ENCODE measurements at places on chromosomes 3 and 15.

DNA sequence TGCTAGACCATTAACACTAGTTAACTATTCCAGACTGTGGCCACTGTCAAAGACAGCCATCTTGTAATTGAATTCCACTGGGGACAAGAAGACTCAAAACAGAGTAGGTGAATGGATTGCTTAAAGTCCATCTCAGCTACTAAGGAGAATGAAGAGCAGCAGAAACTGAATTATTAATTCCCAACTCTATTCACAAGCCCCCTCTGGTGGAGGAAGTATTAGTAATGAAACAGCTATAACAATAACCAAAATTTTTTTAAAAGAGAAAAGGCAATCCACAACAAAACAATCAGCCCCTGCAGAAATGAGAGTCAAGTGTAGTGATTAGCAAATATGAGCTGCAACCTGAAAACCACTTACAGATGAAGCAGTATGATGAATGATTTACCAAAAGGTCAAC is 302.8 kb downstream of the FHIT start:
- no peak for DNase-seq

DNA sequence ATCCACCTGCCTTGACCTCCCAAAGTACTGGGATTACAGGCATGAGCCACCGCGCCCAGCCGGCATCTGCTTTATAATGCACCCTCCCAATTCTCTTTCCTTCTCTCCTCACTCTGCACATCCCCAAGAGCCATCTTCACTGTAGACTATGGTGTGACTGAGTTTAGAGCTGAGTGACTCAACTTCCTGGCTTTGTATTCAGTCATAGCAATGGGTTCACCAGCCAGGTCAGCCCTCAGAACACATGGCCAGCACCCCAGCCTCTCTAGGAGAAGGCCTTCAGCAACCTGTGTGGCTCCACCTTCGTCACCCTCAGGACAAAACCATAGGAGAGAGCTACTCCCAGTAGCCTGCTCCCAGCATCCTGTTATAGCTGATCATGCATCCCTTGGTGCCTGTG is 33.0 kb downstream of the ARID3B start:
- no peak for DNase-seq

DNA sequence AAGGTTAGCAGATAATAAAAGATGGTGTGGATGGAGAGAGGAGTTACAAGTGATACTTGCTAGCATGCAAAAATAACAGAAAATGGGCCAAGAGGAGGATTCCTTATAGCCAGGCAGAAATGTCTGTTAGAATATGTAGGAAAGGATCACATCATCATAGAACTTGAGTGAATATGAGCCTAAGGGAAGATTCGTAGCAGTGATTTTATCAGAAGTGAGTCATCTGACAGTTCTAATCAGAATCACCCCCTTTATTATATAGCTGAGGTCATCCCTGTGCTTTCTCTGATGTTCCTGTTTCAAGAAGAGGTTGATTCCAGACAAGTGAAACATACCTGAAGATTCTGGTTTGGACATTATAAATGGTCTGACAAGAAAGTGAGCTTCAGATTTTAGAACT is 22.9 kb downstream of the EXOG start:
- DNase-seq: no peak

DNA sequence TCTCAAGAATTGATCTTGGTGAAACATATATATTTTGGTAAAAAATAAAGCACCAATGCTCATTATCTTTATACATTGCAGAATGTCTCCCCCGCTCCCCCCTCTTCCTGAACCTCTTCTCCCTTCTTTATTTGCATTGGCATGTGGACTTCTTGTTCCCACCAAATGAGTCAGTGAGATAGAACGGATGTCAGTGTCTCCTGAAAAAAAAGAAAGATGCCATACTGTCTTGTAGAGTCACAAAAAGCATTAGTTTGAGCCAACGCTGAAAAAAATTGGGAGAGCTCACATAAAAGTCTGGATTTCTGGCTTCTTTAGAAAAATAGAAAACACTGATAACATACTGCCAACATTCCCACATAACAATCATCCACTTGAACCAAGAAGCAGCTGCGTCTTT is 32.0 kb upstream of the STXBP5L start:
- DNase-seq: no peak

GRCh38 chr3:99504258-99504657 is 134.1 kb upstream of the COL8A1 start:
- no peak for DNase-seq

- DNase-seq: no peak
Observed at GRCh38 chr15:29952225-29952624, 130.0 kb upstream of the TJP1 start.

DNA sequence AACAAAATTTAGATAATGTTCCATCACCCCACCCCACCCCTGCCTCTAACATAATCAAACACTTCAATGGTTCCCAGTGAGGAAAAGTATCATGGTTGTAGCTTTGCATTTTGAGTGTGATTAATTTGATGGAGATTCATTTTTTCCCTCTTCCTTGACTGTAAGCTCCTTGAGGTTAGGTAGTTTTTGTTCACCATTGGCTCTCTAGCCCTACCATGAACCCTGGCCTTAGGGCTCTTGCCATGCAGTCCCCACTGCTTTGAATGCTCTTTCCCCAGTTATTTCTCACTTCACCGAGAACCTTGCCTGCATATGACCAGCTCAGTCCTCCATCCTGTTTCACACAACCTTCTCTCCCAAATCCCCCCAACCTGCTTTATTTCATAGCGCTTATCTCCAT is 5.0 kb upstream of the MBNL1 start:
- DNase-seq: no peak

- no peak for DNase-seq
Observed at GRCh38 chr15:84387086-84387485, 151.5 kb downstream of the GOLGA6L4 start.

DNA sequence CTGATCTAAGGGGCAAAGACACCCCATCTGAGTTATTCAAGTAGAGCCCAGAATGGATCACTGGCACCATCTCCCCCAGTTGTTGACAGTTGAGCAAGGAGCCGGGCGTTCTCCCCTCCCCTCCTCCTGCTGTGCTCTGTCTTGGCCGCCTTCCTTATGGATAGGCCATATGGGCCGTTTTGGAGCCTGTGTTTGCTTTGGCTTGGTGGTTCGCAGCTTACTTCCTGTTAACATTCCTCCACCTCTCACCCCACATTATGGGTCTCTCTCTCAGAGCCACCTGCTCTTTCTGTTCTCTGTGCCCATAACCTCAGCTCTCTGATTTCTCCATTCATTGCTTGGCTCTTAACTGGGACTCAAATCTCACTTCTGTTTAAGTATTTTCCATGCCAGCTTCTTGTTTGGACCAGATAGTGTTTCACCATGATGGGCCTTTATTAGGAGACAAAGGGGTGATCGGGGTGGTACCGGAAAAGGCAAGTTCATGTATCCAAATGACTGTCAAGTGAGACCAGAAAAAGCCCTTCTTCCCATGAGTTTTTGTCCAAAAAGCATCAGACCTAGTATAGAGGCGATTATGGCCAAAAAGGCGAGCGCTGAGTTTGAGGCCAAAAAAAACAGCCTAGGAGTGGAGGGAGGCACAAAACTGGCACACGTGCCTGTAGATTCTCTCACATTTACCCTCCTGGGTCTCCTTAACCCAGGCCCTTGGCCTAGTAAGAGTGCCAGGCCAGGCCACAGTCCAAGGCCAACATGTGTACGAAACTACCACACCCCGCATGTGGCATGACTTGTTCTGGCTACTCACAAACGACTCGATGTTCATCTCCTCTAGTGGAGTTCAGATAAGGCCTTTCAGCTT is 62.6 kb downstream of the DUT start:
- peak; percentile 72 for DNase-seq

DNA sequence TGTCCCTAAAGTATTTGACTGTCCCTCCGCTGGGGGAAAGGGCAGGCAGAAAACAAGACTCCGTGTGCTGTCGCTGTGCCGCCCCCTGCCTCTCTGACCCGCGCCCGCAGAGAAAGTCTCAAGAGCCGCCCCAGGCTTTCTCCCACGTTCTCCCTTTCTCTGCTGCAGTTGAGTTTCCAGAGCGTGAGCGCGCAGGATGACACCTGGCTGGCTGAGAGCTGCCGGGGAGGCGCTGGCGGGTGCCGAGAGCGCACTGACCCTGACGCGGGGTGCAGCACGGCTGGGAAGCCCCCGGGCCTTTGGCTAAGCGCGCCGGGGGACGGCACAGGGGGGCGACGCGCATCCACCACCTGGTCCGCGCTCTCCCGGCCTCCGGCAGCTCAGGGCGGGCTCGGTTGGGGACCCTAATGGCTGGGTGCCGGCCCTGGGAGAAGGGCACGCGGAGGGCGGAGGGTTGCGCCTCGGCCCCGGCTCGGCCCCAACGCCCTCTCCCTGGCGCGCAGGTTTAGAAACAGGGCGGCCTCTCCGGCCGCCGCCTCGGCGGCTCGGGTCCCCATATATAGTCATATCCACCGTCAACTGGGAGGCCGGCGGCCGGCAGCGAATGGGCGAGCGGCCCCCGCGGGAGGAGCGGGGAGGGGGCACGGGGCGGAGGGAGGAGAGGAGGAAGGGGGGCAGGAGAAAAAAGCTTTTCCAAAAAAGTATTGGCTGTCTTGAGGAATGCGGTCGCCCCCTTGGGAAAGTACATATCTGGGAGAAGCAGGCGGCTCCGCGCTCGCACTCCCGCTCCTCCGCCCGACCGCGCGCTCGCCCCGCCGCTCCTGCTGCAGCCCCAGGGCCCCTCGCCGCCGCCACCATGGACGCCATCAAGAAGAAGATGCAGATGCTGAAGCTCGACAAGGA is at the start of gene TPM1:
TSS of gene TPM1 (plus strand) at position 774 of the 903 bp plus-strand sequence. CDS start at position 857, 83 bp downstream.
- peak; percentile 66 for DNase-seq

DNA sequence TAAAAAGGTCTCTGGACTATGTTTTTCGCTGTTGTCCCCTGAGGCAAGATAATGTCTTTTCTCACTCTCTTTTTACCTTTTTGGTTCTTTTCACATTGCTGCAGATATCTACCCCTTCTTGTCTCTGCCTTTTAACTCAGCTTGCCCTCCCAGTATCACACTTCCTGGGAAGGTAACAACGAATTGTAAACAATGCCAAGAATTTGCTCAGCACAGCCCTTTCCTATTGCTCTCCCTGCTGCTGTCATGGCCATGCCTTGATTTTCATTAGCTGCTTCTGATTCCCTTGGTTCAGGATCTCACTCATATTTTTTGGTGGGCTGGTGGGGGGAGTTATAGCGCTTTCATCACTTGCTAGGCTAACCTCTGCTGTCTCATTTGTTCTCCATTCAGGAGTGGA is 123.1 kb upstream of the DPH6 start:
- no peak for DNase-seq

DNA sequence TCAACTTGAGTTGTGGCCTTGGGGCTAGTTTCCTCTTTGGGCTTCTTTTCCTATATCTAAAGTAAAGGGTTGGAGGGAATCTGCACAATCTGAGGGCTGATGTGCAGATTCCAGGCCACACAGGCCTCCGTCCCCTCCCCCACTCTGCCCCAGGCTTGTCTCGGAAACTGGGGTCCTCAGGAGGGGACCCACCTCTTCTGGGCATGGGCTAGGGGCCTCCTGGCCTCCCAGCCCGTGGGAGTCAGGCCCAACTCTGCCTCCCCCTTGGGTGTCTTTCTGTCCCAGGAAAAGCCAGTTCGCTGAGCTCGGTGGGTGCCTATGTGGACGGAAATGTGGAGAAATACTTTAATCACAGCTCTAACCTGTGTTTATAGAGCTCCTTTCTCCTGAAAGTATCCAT is 4.8 kb downstream of the SMAD6 start:
- DNase-seq: no peak

GRCh38 chr3:120615847-120616609 is 19.9 kb downstream of the NDUFB4 start:
- no peak for DNase-seq

- no peak for DNase-seq
Observed at GRCh38 chr15:94312946-94313345, 81.6 kb downstream of the MCTP2 start.

DNA sequence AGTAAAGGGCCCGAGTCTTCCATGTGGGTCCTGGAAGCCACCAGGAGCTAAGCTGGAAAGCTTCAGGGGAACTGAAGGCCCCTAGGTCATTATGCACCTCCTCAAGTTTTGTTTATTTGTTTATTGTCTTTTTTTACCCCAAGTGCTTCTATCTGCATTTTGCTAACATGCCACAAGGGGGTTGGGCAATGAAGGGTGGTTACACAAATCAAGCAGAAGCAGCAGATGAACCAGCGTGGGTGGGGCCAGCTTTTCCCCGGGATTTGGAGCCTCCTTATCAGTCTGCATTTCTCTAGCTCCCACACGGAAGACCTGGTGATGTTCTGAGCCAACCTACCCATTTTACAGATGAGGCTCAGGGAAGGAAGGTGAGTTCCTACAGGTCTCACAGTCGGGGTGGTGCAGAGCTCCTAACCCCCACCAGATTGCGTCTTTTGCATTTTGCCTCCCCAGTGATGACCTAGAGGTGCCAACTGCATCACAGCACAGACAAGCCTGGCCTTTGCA is 16.8 kb downstream of the TMC3 start:
- DNase-seq: no peak

GRCh38 chr3:57959423-57960173 is 48.6 kb upstream of the FLNB start:
- no peak for DNase-seq

- DNase-seq: no peak
Observed at GRCh38 chr3:31481697-31482096, 51.0 kb upstream of the STT3B start.

GRCh38 chr3:143924522-143925285 is 46.9 kb upstream of the DIPK2A start:
- no peak for DNase-seq

DNA sequence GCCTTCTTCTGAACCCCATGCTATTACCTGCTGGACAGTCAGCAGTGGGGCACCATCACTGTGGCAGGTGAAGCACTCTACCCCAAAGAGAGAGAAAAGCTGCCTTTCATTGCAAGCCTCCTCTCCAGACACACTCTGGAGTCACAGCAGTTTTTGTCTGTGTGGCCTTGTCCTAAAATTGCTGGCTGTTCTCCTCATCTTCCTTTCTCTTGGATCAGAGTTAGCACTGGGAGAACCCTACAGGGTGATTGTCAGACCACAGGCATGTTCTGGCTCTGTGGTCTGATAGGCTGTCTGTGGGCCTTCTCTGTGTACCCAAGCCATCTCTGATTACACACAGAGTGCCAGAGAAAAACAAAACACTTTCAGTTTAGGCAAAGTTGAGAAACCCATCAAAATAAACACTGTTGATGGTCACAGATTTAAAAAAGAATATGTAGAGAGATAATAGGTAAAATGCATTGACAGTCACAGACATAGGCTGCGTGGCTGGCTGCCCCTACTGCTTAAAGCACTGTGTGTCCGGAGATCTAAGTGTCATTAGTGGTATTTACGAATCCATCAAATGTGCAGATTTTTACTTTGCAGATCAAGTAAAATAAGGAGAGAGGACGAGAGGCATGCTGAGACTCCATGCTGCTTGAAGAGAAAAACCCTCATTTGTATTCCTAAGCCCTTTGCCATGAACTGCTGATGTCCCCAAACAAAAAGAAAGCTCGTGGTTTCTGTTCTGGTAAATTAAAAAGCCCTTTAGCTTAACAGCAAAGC is 689.9 kb downstream of the TUSC7 start:
- no peak for DNase-seq

- DNase-seq: no peak
Observed at GRCh38 chr3:130258532-130258952, 86.9 kb upstream of the COL6A5 start.
